ENCODE measurements at places on chromosomes 7 and 10. TPM values are rescaled to one million over a fixed set of nuclear protein-coding genes. Genes with fewer than 3 reads are reported as not detected.

DNA sequence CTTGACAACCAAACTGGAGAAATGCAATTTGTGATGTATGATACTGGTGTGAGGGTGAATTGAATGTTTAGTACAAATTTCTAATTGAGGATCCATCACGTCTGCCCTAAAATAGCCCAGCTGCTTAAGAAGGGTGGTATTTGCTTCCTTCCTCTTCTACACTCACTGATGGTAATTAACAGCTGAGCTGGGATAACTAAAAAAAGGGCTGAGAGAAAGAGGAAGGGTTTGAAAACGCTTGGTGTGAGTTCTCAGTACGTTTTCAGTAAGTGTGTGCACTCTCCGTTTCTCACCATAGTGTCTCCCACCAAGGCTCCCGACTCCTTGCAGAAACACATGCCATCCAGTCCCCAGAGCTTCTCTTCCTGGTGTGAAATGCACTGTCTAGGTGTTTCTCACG is 54.3 kb downstream of the MAP3K8 start:
- peaks cover 23% of the 10 kb centered on the region for H3K27me3 ChIP-seq
- no peak overlapping the region for H3K4me3 ChIP-seq
- no peak overlapping the region for H3K27ac ChIP-seq
- DNase-seq: no peak
- H3K4me1 ChIP-seq: no peaks in the 10 kb centered on the region

The TUBB8 gene
- total RNA-seq: not detected

The ECHDC3 gene
- total RNA-seq: 3.7 TPM

The PTER gene
- 3.6 TPM for total RNA-seq

- H3K4me1 ChIP-seq: no peaks in the 10 kb centered on the region
- H3K36me3 ChIP-seq: peaks cover 6% of the 10 kb centered on the region
- no peak overlapping the region for H3K27ac ChIP-seq
- no peaks in the 10 kb centered on the region for H3K27me3 ChIP-seq
- peak; percentile 24 for DNase-seq
Measured at GRCh38 chr10:128087146-128087883, 38.9 kb downstream of the MKI67 start.

The LEP gene
- not detected for total RNA-seq

DNA sequence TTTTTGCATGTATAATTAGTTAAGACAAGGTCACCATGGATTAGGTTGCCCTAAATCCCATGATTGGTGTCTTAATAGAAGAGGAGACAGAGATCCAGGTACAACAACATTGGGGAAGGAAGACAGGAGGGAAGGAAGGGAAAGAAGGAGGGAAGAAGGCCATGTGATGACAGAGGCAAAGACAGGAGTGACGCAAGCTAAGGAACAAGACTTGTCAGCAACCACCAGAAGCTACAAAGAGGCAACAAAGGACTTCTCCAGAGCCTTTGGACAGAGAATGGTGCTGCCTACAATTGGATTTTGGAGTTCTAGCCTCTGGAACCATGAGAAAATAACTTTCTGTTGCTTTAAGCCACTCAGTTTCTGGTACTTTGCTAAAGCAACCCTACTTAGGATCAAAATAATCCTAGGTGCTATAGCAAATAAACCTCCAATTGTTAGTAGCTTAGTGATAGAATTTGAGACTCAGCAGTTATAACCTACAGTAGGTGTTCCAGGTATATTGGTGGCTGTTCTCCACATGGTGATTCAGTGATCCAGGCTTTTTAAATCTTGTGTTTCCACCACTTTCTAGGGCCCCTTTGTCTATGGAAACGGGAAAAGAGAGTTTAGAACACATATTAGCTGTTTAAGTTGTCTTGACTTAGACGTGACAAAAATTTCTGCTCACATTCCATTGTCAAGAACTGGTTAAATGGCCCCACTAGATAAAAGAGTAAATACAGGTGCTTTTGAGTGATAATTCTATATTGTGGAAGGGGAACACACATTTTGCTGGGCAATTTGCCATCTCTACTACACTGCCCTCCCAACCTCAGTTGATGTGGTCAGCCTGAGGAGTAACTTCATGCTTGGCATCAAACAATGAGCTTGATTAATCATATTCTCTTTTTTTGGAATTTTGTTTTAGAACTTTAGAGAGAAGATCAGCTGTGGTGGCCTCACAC is 70.5 kb upstream of the SP4 start:
- H3K4me1 ChIP-seq: no peaks in the 10 kb centered on the region
- no peak overlapping the region for H3K4me3 ChIP-seq
- H3K27ac ChIP-seq: no peak overlapping the region
- no peaks in the 10 kb centered on the region for H3K36me3 ChIP-seq
- DNase-seq: no peak

The PDE1C gene
- 2.9 TPM for total RNA-seq

The TMEM209 gene
- total RNA-seq: 11.6 TPM

DNA sequence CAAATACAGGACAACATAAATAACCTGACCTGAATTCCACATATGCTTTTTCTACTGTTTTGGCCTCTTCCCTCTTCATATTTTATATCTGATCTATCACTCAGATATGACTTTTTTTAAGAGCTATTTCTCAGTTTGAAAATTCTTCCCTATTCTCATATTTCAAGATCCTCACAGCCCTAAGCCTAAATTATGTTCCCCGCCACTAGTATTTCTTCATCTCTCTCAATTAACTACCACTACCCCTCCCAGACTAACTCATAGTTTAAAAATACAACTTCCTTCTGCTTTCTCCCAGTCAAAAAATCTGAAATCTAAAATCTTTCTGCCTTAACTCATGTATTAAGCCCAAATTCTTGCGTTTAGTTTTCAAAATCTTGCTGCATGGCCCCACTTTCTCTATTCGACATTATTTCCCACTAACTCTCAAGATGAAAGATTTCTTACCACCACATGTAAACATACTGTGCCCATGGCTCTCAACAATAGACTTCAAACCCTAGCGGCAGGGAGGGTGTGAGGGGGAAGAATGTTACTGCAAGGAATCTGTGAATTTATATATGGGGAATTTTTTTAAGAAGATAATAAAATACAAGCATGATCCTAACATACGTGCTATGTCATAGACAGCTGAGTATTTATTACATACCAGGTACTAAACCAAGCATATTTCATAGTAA is 64.6 kb downstream of the TFEC start:
- no peaks in the 10 kb centered on the region for H3K4me1 ChIP-seq
- DNase-seq: no peak
- no peak overlapping the region for H3K4me3 ChIP-seq
- no peaks in the 10 kb centered on the region for H3K36me3 ChIP-seq

The AKR1D1 gene
- total RNA-seq: not detected

The SFRP5 gene
- total RNA-seq: not detected

DNA sequence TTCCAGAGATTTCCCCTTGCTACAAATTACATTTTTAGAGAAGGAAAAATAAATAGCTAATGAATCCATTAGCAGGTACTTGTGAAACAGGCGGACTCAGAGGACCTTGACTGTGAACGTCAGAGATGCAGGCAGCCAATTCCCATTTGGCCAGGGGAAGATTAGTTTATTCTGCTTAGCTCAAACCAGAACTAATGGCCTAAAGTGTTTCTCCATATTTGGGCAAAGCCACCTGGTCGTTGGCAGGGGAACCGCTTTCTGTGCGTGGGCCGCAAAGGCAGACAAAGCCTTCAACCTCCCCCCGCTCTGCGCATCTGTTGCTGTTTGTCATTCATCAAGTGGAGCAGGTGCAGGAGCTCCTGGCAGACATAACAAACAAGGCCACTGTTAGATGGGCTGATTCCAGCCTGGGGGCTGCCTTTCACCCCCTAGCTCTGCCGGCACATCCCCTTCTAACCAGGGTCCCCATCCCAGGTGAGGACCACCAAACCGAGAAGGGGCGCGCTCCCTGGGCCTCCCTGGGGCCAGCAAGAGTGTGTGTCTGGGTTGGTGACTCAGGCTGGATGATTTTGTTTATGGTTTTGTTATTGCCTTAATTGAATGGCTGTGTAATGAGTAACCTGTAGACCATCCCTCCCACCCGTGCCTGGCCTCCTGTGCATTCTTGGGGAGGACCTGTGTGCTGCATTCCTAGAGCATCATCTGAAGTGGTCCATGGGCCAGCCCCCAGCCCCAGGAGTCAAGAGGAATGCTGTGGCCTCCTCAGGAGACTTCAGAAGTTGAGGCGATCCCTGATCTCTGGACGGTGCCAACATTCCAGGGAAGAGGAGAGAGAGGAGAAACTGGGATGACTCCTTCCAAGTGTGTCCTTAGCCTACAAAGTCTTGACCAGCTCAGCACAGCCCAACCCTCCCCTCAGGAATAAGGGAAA is 14.5 kb upstream of the CPA1 start:
- peaks cover 7% of the 10 kb centered on the region for H3K4me1 ChIP-seq
- DNase-seq: no peak
- H3K27me3 ChIP-seq: no peaks in the 10 kb centered on the region
- no peak overlapping the region for H3K4me3 ChIP-seq
- no peak overlapping the region for H3K27ac ChIP-seq

The PNLIPRP1 gene
- total RNA-seq: not detected

The LIPJ gene
- 0.09 TPM for total RNA-seq

DNA sequence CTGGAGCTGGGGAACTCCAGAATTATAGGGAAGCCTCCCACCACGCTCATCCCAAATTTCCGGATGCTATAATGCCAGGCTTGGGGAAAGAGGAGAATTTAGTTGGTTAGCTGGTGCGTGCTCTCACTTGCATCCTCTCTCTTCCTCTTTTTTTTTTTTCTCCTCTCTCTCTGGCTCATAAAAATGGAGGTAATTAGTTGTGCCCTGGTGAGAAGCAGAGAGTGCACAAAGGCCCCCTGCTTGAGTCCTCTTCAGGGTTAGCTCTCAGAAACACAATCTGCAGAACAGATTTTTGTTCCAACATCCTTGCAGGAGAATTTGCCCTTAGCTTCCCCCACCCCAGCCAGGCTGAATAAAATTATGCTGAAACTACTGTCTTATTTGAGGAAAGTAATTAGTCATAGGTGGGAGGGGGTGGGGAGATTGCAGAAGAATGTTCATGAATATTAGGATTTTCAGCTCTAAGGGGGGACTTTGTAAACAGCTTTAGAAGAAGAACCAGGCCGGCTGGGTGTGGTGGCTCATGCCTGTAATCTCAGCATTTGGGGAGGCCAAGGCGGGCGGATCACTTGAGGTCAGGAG is 7.6 kb downstream of the SERPINE1 start:
- peaks cover 60% of the 10 kb centered on the region for H3K36me3 ChIP-seq
- H3K4me3 ChIP-seq: peak overlapping the region; percentile 7
- peak; percentile 40 for DNase-seq
- peaks cover 57% of the 10 kb centered on the region for H3K4me1 ChIP-seq
- no peaks in the 10 kb centered on the region for H3K27me3 ChIP-seq

DNA sequence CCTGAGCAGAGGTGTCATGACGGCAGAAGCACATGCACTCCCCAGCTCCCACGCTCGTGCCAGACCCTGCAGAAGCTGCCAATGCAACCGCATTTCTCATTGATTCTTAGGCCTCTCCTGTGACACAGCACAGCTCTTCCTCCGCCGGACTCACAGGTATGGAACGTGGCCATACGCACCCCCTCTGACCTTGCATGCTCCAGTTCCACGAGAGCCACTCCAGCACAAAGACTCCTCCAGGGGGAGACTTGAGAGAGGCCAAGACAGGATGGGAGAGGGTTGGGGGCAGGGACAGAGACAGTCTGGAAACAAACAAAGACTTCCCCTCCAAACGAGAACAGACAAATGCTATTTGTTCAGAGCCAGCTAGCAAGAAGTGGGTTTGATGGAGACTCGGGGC is 124.3 kb upstream of the PPP2R2D start:
- DNase-seq: no peak
- no peaks in the 10 kb centered on the region for H3K27me3 ChIP-seq
- H3K36me3 ChIP-seq: no peaks in the 10 kb centered on the region
- H3K27ac ChIP-seq: no peak overlapping the region
- H3K4me1 ChIP-seq: no peaks in the 10 kb centered on the region

DNA sequence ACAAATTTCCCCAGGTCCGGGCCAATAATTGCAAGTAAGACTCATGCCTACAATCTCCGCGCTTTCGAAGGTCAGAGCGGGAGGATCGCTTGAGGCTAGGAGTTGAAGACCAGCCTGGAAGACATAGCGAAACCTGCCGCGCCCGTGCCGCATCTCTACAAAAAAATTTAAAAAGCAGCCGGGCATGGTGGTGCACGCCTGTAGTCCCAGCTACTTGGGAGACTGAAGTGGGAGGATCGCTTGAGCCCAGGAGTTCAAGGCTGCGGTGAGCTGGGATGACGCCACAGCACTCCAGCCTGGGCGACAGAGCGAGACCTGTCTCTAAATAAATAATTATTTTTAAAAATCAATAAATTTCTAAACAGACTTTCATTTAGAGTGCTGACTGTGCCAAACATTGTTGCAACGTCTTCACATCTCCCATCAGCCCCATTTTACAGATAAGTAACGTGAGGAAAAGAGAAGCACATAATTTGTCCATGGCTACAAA is 494 bp upstream of the CFAP43 start:
- no peaks in the 10 kb centered on the region for H3K36me3 ChIP-seq
- H3K27me3 ChIP-seq: peaks cover 16% of the 10 kb centered on the region
- no peak for DNase-seq
- H3K27ac ChIP-seq: no peak overlapping the region
- H3K4me1 ChIP-seq: peaks cover 6% of the 10 kb centered on the region

DNA sequence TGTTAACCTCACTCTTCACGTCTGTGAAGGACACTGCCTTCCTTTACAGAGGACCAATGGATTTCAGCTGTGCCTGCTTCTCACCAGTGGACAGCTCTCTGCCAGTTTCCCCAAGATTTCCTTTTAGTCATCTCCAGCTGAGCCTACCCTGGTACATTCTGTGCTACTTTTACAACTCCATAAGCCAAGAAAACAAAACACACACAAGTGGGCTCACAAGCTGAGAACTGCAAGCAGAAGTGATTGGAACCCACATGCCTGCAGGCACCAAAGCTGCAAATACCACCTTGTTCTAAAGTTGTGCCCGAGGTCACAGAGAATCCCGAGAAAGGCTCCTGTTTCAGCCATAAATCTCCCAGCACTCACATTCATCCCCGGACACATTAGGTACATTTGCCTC is 636.8 kb downstream of the PHTF2 start:
- DNase-seq: no peak
- no peaks in the 10 kb centered on the region for H3K27me3 ChIP-seq
- H3K27ac ChIP-seq: no peak overlapping the region
- H3K4me3 ChIP-seq: no peak overlapping the region

Measured in endothelial cell of umbilical vein (primary cell).